ENCODE measurements at places on chromosomes 6 and 20.

DNA sequence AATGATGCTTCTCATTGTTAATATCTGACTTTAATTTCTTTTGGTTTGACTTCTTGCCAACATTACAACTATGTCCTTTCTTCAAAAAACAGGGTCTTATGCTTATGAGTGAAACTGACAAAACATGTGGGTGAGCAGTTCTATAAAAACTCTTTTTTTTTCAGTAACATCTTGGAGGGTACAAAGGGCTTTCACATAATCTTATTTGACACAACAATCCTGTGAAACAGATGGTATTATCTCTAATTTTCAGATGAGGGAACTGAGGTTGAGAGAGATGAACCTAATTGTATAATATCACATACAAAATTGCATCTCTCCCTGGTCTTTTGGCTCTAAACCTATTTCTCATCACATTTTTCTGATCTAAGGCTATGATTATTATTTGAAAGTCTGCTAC lies 38.3 kb downstream of the MAPK14 start:
- no peak for DNase-seq

- no peak for DNase-seq
These were observed 12.2 kb upstream of the SLC17A2 start for GRCh38 chr6:25942561-25943147.

DNA sequence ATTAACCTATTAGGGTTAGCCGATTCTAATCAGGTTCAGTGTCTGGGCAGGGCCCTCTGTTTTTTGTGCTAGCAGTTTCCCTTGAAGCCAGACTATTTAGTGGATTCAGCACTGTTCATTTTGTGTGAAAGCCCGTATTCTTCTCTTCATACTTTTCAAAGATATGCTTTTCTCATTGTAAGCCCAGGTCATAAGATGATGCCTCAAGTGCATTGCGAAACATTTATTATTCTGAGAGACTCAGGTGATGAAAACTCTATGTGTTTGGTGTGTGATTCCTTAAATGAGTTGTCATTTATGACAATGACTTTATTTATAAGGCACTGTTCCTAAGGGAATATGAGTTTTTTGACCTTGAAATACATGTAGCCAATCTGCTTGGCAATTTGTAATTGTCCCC lies 851.0 kb upstream of the FLRT3 start:
- no peak for DNase-seq

GRCh38 chr6:3825851-3826581 lies 23.2 kb upstream of the FAM50B start:
- no peak for DNase-seq

DNA sequence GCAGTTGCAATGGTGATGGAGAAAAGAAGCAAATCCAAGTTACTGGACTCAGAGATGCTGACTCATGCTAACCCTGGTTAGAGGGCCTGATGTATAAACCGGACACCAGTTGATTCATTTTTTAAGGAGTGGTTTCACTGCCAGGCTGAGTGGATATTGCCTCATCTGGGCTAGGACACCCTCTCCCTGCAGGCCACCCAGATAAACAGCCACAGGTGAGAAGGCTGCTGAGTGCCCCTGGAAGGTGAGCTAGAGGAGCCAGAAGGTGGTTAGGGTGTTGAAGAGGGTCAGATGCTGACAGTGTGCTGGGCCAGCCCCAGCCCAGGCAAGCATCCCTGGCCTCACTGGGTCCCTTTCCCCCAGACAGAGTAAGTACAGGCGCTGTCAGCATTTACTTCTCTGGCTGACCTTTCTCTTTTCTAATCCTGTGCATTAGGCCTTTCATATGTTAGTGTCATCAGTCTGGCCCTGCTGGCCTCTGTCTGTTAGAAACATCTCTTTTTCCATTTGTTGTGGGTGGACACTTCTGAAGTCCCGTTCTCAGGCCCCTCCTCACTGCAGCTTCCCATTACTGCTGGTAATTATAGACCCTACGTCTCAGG lies 13.5 kb downstream of the EPB41L1 start:
- DNase-seq = no peak

- no peak for DNase-seq
These were observed 27.5 kb upstream of the SNRPC start for GRCh38 chr6:34729631-34730470.

DNA sequence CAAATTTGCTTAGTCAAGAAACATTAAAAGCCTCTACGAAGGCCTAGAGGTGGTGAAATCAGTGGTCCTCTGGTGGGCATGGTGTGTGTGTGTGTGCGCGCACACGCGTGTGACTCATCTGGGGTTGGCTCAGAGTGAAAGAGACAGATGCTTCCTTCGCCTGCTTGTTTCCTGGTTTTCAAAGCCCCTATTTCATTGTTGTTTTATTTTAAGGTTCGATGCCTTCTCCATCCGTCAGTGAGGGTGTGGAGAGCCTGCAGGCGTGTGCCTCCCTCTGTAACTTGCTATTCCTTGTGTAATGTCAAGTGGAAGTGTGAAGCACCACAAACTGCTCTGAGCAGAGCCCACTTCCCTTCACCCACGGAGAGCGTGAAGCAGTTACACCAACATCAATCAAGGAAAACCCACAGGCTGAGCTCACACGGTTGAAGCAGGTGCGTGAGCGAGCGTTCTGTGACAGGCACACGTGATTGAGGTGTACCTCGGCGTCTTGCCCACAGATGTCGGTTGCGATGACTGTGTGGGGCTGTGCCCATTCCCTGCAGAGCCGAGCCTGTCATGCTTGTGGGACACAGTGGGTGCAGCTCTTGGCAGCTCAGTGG lies 233.9 kb downstream of the PRL start:
- no peak for DNase-seq

DNA sequence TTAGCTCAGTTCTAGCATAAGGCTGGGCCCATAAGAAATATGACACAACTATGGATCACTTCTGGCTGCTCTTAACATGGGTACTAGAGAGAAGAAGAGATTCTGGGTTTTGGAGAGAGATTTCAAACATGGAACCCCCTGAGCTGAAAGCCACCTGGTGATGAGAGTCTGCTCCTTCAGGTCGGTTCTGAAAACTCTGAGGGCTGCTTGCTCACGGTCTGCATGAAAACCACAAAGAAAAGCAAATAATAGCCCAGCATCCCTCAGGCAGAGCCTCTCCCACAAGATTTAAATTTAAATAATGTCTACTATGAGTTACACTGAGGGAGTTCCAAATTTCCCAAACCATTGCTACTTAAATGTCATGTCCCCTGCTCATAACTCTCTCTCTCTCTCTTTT lies 301.5 kb downstream of the BMP7 start:
- DNase-seq = no peak

DNA sequence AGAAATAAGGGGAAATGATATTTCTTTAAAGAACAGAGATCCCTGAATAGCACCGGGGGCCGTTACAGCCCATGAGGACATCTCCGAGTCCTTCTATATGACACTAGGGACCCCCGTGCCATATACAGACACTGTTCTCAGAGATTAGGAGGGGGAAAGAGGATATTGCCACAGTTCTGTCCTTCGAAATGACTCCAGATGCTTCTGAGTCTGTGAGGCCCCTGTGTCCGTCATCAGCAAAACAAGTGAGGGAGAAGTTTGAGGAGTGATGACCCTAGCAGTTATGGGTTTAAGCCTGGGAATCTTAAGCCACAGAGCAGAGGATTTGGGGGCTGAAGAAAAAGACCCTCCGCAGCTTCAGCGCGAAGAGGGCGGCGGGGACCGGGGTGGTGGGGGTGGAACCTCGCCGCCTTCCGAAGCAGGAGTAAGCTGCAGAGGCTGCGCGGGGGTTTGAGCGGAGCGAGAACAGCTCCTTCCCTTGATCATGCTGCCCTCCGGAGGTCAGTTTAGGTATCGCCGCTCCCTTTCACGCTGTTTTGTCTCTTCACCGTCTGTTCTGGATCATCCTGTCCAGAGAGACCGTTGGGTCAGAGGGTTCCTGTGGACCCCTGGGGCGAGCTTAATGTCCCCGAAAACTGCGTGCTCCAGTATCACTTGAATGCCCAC lies 23.6 kb downstream of the VPS52 start:
- peak; percentile 71 for DNase-seq

DNA sequence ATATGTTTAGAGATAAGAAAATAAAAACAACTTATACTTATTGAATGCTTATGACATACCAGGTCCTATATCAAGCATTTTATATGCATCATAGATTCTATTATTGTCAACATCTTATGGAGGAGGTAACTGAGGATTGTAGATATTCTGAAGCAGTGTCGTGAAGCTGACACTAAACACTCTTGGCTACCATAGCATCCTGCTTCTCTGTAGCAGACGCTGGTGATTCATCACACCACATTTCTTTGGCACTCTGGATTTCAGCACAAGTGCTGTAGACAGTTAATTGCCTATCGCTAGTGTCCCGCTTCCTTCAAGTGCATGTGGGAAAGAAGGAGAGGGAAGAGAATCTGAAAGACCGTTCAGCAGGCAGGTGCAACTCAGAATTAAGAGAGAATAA lies 317.1 kb downstream of the PLCB1 start:
- no peak for DNase-seq

GRCh38 chr20:48398506-48399449 lies 429.0 kb downstream of the PREX1 start:
- DNase-seq = no peak

GRCh38 chr20:20083807-20084206 lies 31.5 kb downstream of the CFAP61 start:
- no peak for DNase-seq

- no peak for DNase-seq
These were observed 4.8 kb upstream of the SOX4 start for GRCh38 chr6:21588481-21589351.

- DNase-seq = no peak
These were observed 17.7 kb upstream of the THBS2 start for GRCh38 chr6:169271158-169271876.

DNA sequence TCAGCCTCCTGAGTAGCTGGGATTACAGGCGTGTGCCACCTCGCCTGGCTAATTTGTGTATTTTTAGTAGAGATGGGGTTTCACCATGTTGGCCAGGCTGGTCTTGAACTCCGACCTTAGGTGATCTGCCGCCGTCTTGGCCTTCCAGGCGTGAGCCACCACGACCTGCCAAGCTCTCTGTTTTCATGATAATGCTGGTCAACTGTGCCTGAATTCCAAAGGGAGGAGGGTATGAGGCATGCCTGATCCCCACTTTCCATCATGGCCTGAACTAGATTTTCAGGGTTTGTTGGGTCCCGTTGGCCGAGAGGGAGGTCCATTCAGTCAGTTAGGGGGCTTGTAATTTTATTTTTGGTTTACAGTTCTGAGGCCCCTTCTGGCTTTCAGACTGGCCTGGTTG lies 28.0 kb upstream of the ANGPT4 start:
- DNase-seq = no peak

DNA sequence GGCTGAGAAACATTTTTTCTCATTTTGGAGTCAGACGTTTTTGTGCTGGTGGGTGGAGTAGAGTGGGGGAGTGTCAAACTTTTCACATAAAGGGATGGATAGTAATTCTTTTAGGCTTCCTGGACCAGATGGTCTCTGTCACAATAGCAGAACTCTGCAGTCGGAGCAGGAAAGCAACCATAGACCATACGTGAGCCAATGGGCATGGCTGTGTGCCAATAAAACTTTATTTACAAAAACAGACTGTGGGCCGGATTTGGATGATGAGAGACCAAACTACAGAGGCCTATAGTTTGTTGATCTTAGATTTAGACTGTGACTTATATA lies 70.8 kb upstream of the SLC22A23 start:
- no peak for DNase-seq

DNA sequence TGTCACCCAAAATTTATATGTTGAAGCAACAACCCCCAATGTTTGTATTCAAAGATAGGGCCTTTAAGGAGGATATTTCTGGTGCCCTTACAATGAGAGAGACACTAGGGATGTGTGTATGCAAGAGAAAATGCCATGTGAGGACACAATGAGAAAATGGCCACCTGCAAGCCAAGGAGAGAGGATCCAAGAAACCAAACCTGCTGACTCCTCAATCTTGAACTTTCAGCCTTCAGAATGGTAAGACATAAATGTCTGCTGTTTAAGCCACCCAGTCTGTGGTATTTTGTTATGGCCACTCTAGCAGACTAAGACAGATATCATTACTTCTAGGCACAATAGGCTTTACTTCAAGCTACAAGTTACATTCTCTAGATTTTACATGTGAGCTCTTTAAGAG lies 1145.1 kb upstream of the MAP3K7 start:
- DNase-seq = no peak

DNA sequence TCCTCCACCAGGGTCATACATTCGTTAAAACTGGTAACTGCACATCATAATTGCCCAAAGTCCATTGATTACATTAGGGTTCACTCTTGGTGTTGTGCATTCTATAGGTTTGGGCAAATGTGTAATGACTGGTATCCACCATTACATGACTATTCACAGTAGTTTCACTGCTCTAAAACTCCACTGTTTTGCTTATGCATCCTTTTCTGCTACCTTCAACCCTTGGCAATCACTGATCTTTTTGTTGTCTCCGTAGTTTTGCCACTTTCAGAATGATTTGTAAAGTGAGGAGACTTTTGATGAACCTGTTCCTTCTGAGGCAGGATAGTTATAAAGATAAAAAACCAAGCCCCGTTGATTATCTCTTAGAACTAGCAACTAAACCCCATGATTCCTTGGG lies 187.3 kb upstream of the MCHR2 start:
- DNase-seq = no peak

DNA sequence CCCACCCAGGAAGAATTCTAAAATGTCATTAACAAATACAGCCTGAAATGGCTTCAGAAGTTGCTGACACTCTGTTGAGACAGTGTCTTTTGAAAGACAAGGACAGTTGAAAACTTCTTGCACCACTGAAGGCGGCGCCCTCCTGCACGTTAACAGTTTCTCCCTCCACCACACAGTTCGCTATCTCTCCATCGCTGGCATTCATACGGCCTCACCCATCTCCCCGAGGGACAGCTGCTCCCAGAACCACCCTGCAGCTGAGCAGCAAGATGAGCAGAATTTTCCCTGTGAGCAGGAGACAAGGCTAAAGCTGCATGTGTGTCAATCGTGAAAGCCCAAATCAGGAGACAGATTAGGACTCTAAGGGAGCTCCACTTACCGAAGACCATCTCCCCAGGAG lies 113.3 kb downstream of the LY86 start:
- no peak for DNase-seq

GRCh38 chr6:146968041-146968760 lies 236.0 kb upstream of the STXBP5 start:
- no peak for DNase-seq

GRCh38 chr6:49506569-49507111 lies 6.9 kb downstream of the GLYATL3 start:
- no peak for DNase-seq

DNA sequence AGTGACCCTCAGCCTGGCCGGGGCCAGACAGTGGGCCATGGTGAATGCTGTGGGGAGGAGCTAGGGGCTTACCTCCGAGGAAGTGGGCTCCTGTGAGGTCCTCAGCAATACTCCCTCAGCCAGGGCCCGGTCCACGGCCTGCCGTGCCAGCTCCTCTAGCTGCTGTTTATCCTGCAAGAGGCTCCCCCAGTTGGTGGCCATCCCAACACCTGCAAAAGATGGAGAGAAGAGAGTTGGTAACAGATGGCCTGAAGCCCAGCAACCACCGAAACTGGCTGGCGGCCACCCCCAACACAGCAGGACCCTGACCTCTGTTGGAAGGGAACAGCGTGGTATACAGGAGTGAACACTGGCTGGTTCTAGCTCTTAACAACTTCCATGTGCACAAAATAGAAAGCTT lies 4.0 kb downstream of the GSS start:
- no peak for DNase-seq

All from T-helper 22 cell (primary cell).